ENCODE measurements at places on chromosomes 7 and 10.

DNA sequence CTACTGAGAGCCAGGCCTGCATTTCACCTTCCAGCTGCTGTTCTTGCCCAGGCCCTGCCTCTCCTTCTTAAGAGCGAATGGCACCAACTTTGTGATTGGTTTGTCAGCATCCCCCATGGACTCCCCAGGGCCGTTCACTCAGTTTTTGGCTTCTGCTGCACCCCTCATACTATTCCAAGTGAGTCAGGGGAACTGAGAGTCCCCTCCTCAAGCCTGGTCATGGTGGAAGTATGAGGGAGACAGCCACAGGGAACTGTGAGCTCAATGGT is 62.4 kb upstream of the ANTXRL start:
- DNase-seq = no peak

DNA sequence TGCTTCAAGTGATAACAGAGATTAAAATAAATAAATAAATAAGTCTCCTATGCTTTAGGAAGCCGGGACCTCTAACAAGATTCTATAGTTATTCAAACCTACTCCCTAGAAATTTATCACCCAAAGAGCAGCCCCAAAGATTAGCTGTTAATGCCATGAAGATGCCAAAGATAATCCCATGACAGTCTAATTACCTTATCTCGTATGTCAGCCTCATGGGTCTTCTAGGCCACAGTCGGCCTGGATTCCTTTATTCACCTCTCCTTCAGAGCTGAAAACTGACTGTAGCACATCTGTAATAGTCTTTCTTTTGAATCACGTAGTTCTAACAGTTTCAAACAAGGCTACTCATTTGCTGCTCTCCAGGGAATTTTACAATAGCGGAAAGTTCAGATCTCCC is 24.2 kb downstream of the COL1A2 start:
- DNase-seq = no peak

- DNase-seq = no peak
Observed at GRCh38 chr10:53952698-53953630, 848.1 kb downstream of the PCDH15 start.

- DNase-seq = no peak
Observed at GRCh38 chr7:228610-229009, 36.2 kb downstream of the FAM20C start.

DNA sequence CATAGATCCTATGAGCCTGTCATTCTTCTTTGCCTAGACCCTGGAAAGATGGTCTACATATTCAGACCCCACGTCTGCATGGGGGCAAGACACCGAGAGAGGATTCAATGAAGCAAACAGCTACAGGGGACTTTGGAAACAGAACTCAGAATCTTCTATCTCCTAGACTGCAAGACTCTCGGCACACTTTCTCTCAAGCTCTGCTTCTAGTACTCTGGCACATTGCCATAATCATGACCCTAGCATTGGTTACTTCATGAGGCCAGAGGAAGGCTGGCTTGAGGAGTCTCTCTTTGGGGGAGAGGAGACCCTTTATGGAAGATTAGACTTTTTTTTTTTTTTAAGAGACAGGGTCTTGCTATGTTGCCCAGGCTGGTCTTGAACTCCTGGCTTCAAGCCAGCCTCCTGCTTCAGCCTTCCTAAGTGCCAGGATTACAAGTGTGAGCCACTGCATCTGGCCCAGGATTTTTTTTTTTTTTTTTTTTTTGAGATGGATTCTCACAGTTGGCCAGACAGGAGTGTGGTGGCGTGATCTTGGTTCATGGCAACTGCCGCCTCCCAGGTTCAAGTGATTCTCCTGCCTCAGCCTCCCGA is 20.7 kb downstream of the CCDC3 start:
- DNase-seq = no peak

- DNase-seq = no peak
Observed at GRCh38 chr10:46075869-46076268, 29.8 kb upstream of the MSMB start.

- DNase-seq = no peak
Observed at GRCh38 chr7:55052741-55053427, 34.1 kb downstream of the EGFR start.

- DNase-seq = no peak
Observed at GRCh38 chr10:76198287-76199035, 767.0 kb downstream of the LRMDA start.

DNA sequence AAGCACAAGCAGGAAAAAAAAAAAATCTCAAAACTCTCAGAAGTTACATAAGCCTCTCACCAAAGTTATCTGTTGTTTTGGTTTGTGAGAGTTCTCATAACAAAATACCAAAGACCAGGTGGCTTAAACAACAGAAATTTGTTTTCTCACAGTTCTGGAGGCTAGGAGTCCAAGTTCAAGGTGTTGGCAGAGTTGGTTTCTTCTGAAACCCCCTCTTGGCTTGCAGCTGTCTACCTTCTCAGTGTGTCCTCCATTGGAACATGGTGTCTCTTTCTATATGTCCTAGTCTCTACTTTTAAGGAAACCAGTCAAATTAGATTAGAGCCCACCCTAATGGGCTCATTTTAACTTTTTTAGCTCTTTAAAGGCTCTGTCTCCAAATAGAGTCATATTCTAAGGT is 44.9 kb downstream of the TNKS2 start:
- DNase-seq = no peak

Data from fibroblast of pulmonary artery (primary cell).